T-cell (primary cell): ENCODE measurements at places on chromosomes 3 and 15. TPM values are rescaled to one million over a fixed set of nuclear protein-coding genes. Genes with fewer than 3 reads are reported as not detected.

DNA sequence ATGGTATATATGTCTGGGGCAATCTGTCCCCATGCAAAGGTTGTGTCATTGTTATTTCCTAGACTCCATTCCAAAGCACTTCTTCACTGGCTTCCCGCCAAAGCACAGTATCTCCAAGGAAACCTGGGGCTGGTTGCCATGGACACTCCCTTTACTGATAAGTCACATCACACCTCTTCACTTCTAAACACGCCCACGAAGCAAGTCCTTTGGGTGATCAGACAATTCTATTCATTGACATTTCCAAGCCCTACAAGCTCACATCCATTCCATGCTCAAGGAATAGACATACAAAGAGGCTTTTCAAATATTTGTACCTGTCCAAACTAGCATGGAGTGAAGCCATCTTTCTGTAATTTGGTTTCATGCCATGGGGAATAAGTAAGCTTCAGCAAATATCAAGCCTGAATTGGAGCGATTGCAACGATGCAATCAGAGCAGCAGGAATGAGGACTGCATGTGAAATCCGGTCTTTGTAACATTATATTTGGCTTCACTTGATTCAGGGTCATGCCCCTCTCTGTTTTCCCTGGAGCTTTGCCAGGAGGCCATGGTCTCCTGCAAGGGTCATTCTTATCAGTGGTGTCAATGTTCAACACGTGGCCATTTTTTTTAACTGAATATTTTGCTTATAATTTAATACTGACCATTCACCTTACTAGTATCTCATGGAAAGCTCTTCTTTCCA, 201.6 kb upstream of the TMC3 start:
- H3K27me3 ChIP-seq, result no peaks in the 10 kb centered on the region
- no peak overlapping the region for H3K4me3 ChIP-seq
- DNase-seq, result no peak
- no peak overlapping the region for H3K27ac ChIP-seq
- no peaks in the 10 kb centered on the region for H3K4me1 ChIP-seq

- no peaks in the 10 kb centered on the region for H3K27me3 ChIP-seq
- H3K27ac ChIP-seq, result no peak overlapping the region
- no peak overlapping the region for H3K4me3 ChIP-seq
- no peaks in the 10 kb centered on the region for H3K4me1 ChIP-seq
- no peaks in the 10 kb centered on the region for H3K36me3 ChIP-seq
Observed at GRCh38 chr3:143529018-143529478, 319.2 kb downstream of the SLC9A9 start.

DNA sequence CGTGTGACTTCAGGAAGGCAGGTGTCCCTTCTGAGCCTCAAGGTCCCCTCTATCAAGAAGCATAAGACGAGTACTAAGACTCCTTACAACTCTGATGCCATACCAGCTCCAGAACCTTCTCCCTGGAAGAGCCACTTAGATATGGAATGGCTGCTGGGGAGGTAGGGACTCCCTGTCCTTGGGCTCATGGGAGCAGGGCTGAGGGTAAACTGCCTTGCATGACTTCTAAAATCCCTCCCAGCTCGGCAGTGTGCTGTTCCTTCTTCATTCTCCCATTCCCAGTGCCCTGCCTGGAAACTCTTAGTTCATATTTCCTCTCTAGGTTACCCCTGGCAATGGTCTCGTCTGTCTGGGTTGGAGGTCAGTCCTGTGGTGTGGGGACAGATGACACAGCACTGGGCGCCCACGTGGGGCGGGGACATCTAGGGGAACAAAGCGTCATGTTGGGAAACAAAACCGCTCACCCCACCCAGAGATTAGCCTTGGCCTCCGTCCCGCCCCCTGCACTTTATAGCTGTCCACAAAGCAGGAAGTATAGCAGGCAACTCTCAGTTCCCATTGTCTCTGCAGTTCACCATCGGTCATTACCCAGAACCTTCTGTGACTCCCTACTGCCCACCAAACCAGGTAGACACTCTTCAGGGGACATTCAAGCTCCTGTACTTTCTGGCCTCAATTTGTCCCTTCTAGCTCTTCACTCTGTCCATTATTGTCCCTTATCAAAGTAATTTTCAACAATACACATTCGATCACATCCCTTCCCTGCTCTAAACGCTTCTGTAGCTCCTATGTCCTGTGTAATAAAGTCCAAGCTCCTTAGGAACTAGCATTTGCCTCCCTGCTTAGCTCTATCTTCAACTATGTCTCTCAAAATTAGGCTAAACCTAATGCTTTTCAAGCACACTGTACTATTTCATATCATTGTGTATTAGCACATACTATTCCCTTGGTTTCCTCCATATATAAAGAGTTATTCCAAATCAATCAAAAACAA, 73.8 kb downstream of the IQSEC1 start:
- DNase-seq, result peak; percentile 28
- no peaks in the 10 kb centered on the region for H3K27me3 ChIP-seq
- peaks cover 11% of the 10 kb centered on the region for H3K36me3 ChIP-seq
- H3K27ac ChIP-seq, result no peak overlapping the region
- H3K4me3 ChIP-seq, result no peak overlapping the region
- H3K4me1 ChIP-seq, result peaks cover 44% of the 10 kb centered on the region

Gene NR1I2
- 0.47 TPM for total RNA-seq

Gene ARHGEF26
- total RNA-seq, result 0.20 TPM
